NCI-H524 (cell line): ENCODE measurements at places on chromosomes 5 and 9.

GRCh38 chr5:59034498-59035186 is 451.8 kb downstream of the RAB3C start:
- DNase-seq, result no peak

GRCh38 chr5:9781890-9782289 is 151.7 kb upstream of the TAS2R1 start:
- no peak for DNase-seq

DNA sequence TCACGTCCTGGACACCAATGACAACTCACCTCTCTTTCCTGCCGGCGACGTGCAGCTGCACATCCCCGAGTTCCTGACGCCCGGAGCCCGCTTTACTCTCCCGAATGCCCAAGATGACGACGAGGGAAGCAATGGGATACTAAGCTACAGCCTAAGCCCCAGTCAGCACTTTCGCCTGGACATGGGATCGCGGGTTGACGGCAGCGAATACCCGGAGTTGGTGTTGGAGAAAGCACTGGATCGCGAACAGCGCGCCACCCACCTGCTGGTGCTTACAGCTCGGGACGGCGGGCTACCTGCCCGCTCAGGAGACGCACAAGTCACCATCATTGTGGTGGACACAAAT is 1.1 kb downstream of the PCDHAC1 start:
- no peak for DNase-seq

GRCh38 chr5:74632947-74633356 is 7.6 kb downstream of the ENC1 start:
- DNase-seq, result no peak

GRCh38 chr5:73805449-73805848 is 179.5 kb downstream of the ARHGEF28 start:
- DNase-seq, result no peak

DNA sequence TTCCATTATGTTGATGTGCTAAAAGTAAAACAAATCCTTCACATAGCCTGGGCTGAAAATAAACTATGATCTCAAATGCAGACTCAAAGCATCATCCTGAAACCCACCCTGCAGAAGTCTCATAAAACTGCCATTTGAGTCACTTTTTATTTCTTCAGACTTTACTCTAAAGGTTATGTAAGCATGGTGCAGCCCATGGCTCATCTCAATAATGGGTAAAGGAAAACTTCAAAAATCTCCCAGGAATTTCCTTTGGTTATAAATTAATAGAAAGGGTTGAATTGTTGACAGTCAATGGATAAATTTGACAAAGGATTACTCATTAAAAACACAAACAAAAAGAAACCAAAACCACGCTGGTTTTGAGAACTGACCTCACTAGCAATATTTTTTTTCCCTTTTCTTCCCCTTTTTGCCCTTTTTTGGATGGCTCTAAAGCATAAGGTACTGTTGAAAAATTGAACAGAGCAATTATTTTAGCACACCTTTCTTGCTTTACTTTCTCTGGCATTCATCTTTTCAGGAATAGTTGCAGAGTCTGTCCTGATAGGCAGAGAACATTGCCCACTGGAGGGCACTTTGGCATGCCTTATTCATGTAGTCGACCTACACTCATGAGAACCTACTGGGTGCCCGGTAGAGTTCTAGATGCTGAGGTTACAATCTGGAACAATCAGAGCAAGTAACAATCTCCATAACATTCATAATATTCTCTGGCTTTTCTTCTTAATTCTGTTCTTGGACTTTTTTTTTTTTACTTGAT is 191.4 kb downstream of the TMEM167A start:
- DNase-seq, result peak; percentile 13

DNA sequence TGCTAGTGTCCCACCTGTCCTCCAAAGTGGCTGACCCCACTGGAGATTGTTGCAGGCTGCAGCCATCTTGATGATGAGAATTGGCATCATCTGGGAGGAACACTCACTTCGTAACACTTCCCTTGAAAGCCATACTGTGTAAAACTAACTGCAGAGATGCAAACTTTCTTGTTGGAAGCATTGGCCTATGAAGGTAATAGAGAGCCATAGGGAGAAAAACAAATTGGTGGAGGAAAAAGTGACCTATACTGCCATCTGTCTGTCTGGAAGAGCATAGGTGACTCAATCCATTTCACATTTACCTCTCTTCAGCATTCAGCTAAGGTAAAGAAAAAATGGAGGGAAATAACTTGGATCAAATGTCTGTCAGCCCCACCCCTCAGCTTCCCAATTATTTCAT is 473.4 kb downstream of the NTRK2 start:
- DNase-seq, result no peak

- peak; percentile 48 for DNase-seq
These were observed 4.0 kb upstream of the TMEM250 start for GRCh38 chr9:136122425-136123383.

DNA sequence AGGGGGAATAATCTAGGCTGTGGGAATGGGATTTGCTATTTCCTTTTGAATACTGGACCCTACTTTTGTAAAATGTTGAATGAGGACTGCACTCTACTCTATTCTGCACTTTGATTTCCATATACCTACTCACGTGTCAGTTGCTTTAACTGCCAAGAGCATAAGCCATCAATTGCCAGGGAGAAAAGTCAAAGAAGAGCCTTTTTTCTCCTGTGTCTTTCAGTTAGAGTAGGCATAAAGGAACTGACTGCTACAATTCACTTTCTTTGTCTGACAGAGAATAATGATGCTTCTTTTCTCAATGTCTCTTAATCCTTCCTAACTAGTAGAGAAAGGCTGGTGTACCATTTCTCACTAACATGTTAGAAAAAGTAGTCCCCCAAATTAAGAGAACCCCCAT is 231.6 kb downstream of the ELAVL2 start:
- no peak for DNase-seq

DNA sequence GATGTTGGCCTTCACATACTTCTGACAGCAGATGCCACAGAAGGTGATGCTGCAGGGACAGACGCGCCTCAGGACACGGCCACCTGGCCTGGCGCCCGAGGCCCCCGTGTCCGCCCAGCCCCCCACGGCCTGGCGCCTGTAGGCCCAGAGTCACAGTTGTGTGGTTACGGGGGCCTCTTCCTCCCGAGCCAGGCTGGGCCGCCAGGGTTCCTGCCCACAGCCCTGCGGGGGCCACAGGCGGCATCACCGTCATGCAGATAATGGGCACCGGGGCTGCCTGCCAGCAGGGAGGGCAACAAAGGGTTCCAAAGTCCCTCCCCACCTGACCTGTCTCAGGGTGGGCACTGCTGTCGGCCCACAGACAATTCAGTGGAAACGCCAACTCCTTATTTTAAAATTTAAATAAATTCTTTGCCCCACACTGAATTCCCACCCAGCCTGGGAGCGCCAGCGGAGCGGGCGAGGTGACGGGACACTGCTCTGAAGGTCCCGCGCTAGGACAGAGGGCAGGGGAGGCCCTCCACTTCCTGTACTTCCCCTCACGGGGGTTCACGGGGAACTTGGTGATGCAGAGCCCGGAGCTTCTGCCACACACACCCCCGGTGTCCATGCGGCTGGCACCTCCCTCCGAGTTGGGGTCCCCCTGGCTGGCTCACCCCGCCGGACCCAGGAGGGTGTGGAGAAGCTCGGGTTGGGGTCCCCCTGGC is 40.6 kb downstream of the EXOC3 start:
- DNase-seq, result no peak

DNA sequence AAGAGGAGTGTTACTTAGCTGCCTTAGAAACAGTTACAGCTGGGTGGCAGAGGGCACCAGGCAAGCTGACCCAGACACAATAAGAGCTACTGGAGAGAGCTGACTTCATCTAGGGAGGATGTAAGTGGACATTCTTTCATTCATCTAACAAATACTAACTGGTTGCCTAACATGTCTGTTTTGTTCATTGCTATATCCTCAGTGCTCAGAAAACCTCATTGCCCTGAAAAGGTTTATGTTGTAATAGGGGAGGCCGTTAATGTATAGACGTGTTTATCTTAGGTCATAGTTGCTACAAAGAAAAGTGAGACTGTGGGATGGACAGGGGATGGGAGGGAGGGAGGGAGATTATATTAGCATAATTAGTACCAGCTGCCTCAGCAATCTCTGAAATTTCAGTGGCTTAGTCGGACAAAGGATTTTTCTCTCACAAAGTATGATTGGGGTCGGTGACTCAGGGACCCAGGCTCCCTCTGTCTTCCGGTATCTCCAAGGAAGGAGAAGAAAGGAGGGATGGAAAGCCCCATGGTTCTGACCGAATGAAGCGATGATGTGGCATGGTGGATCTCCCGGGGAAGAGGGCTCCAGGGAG is 2.6 kb upstream of the SNX18 start:
- DNase-seq, result no peak

DNA sequence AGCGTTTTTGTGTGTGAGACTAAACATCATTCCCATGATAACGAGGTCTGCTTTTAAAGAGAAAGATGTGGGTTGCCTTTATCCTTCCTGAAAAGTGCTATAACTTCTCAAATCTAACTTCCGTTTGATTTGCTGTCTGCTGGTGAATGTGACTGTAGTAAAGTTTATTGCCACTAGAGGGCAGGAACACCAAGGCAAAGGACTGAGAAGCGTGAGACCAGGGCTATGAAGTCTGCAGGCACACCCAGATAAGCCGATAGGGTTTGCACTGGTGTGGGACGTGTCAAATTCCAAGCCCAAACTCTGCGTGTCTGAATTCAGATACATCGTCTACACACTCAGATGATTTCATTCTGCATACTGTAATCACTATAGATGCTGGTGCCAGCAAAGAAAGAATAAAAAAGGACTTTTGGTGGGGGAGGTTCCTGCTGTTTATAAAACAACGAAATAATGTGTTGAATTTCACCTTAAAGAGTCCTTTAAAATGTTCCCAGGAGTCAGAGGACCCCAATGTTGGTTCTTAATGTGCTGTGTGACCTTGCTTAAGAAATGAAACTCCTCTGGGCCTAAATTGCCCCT is 87.2 kb downstream of the PTTG1 start:
- DNase-seq, result peak; percentile 57

- no peak for DNase-seq
These were observed 751.7 kb downstream of the TLE1 start for GRCh38 chr9:80937645-80938044.

- no peak for DNase-seq
These were observed 12.0 kb upstream of the AJM1 start for GRCh38 chr9:136829981-136830885.

DNA sequence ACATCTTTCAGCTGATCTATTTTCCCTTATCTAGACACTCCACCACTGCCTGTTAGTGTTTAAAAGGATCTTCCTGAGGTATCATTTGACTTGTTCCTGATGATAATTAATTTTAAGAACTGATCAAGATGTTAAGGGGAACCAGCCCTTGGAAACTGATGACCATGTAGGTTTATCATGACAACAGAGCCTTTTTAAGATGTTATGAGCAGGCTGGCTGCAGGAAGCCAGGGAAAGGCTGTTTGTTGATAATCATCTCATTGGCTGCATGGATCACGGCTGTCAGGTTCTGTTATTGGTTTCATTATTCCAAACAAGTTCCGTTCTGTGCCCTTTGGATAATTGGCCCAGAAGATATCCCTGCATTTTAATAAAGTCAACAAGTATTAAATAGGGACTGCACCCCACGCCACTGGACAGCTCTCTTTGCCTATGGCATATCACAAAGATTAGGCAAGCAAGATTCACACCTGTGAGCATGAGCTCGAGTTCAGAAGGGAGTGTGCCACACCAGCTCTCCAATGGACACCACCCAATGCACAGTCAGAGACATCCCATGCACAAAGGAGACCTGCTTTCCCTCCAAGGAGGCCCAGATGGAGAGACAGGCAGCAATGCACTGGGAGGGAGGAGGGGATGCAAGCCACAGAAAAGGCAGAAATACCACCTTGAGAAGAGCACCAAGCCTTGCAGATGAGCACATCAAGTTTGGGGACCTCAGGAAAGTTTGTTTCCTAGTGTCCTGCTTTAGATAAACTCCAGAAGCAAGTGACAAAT is 88.7 kb downstream of the SPOCK1 start:
- DNase-seq, result no peak

GRCh38 chr5:103582364-103582763 is 19.8 kb upstream of the NUDT12 start:
- peak; percentile 66 for DNase-seq

DNA sequence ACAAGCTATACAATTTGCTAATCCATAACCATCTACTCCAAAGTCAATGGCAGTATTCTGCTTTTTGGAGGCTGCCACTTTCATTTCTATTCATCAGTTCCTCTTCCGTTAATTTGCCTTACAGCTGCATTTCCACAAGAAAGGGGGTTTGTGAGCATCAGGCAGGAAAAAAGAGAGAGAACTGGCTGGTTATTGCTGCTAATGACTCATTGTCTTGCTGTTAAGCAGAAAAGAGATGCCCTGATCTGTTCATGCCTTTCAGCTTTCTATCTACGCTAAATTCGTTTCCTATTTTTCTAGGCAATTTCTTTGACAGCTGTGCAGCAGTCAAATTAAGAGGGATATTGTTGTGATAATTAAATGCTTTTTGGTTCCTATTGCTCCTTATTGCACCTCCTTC is 65.9 kb upstream of the GNAQ start:
- no peak for DNase-seq

GRCh38 chr5:133238426-133239205 is 186.8 kb downstream of the HSPA4 start:
- no peak for DNase-seq

- DNase-seq, result no peak
These were observed 10.8 kb downstream of the TRIM32 start for GRCh38 chr9:116697887-116698286.

- no peak for DNase-seq
These were observed 94.6 kb upstream of the HMHB1 start for GRCh38 chr5:143717400-143717799.

DNA sequence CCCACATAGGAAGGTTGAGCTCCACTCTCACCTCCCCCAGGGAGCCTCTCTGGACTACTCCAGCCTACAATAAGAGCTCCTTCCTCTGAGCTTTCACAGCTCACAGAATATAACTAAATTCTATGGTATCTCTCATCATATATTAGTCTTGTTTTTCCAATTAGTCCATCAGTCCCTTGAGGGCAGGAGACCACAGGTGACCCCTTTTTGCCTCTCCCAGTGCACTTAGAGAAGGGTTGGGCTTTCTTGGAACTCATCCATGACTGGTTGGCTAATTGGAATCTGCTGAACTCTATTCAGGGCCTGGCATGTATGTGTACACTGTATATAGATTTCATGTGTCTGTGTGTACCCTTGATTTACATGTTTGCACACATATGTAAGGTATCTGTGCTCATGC is 50.4 kb upstream of the ARAP3 start:
- no peak for DNase-seq

DNA sequence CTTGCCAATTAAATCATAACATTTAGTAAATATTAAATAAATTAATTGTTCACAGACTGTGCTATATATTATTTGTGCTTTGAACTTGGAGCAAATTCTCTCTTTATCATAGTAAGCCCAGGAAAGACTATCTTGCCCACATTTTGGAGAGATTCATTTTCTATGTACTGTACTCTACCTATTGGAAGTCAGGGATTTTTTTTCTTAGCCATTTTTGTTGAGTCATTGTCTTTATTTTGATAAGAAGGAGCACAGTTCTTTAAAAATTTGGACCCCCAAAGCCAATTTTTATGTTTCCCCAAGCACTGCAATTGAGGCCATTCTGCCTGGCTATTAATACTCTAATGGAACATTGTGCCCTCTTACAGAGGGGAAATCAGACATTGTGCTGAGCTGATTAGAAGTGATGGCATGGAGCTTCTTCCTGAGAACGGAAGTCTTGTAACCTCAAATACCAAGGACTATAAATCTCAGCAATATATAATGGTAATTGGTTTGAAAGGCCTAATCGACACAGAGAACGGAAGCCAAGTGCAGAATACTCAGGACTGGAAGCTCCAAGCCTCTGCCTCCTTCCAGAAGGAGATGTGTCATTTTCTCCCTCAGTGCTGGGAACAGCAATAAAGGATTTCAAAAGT is 188.8 kb upstream of the PAPPA start:
- no peak for DNase-seq

GRCh38 chr5:32961059-32961415 is 249.9 kb downstream of the NPR3 start:
- no peak for DNase-seq

GRCh38 chr5:176747670-176748072 is 62.7 kb upstream of the UNC5A start:
- no peak for DNase-seq
